IMR-90 (cell line): ENCODE measurements at places on chromosomes 11 and 22. TPM values are rescaled to one million over a fixed set of nuclear protein-coding genes. Genes with fewer than 3 reads are reported as not detected.

GRCh38 chr11:34311126-34311525 lies 46.7 kb downstream of the ABTB2 start:
- H3K27ac ChIP-seq: no peak overlapping the region
- H3K4me1 ChIP-seq: peaks cover 2% of the 10 kb centered on the region
- H3K27me3 ChIP-seq: peaks cover 27% of the 10 kb centered on the region
- H3K36me3 ChIP-seq: no peaks in the 10 kb centered on the region
- DNase-seq: no peak

- H3K4me3 ChIP-seq: no peak overlapping the region
- H3K27me3 ChIP-seq: no peaks in the 10 kb centered on the region
- no peak overlapping the region for H3K27ac ChIP-seq
- peaks cover 2% of the 10 kb centered on the region; the same call in 1 of the 2 replicates for H3K4me1 ChIP-seq
- H3K36me3 ChIP-seq: no peaks in the 10 kb centered on the region
- peak; percentile 84 for DNase-seq
Observed at GRCh38 chr11:35650006-35650405, 12.6 kb upstream of the TRIM44 start.

GAL3ST1 gene
- not detected in 2 replicates for total RNA-seq

SEZ6L gene
- total RNA-seq: not detected in 2 replicates

DNA sequence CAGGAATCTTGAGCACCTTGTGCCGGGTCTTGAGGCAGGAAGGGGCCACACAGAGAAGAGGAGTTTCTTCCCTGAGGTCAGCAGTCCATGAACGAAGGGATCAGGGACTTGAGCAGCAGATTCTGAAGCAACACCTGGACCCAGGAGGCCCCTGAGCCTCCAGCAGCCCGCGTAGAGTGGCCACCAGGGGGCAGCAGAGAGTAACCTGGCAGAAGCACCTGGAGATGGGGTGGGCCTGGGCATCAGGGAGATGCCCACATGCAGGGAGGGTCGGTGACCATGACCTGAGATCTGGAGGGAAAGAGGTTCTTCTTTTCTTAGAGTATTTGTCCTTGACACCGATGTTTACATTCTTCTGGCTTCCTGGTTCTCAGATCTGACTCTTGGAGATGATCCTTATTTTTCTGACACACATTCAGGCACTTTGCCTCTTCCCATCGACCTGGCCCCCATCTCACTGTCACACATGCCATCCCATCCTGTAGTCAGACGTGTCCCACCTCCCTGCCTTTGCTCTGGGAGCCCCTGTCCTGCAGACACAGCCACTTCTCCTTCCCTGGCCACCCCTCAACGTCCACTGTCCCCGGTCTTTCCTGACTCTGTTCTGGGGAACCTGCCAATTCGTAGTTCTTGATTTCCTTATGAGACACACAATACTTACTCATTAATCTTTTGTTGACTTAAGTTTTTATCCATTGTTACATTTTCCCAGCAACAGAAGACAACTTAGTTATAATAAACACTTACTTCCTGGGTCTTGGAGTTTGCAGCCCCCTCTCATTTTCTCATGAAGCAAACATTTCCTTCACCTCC lies 66.5 kb downstream of the GGTLC2 start:
- peaks cover 3% of the 10 kb centered on the region; the same call in 1 of the 2 replicates for H3K27me3 ChIP-seq
- no peaks in the 10 kb centered on the region for H3K36me3 ChIP-seq
- H3K4me1 ChIP-seq: no peaks in the 10 kb centered on the region

DNA sequence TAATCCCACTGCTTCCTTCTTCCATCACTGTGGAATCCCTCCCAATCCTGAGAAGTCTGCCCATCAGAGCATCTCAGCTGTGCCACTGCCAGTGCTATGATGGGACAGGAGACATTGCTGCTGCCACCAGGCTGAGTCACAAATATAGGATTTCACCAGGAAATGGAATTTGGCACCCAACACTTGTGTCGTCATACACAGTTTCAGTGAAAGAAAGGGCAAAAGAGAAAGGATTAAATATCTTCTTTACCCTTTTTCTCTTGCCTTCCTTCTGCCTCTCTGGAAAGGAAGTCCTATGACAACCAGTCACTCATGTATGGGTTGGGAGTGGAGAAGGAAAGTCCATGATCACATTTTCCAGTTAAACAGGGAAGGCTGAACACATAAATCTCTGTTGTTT lies 133.4 kb downstream of the SPON1 start:
- peaks cover 2% of the 10 kb centered on the region; the same call in 1 of the 2 replicates for H3K27me3 ChIP-seq
- no peaks in the 10 kb centered on the region for H3K36me3 ChIP-seq
- H3K4me3 ChIP-seq: no peak overlapping the region
- DNase-seq: no peak
- no peak overlapping the region for H3K27ac ChIP-seq
- H3K4me1 ChIP-seq: no peaks in the 10 kb centered on the region
